B cell (primary cell): ENCODE measurements at places on chromosomes 12 and 14. TPM values are rescaled to one million over a fixed set of nuclear protein-coding genes. Genes with fewer than 3 reads are reported as not detected.

B3GNT4 gene
- total RNA-seq = 0.12 TPM in 1 of 2 replicates, not detected in the other

NUAK1 gene
- total RNA-seq = not detected in 2 replicates

CLEC2D gene
- 407 and 426 TPM in 2 replicates for total RNA-seq

LAG3 gene
- not detected in 2 replicates for total RNA-seq

LTBP2 gene
- 0.22 and 0.51 TPM in 2 replicates for total RNA-seq

PSEN1 gene
- 71.6 and 75.9 TPM in 2 replicates for total RNA-seq

TPH2 gene
- not detected in 2 replicates for total RNA-seq

ZBTB1 gene
- 108 and 109 TPM in 2 replicates for total RNA-seq

EXOC3L4 gene
- total RNA-seq = not detected in 2 replicates
